ENCODE measurements at places on chromosomes 6 and 20. TPM values are rescaled to one million over a fixed set of nuclear protein-coding genes. Genes with fewer than 3 reads are reported as not detected.

DNA sequence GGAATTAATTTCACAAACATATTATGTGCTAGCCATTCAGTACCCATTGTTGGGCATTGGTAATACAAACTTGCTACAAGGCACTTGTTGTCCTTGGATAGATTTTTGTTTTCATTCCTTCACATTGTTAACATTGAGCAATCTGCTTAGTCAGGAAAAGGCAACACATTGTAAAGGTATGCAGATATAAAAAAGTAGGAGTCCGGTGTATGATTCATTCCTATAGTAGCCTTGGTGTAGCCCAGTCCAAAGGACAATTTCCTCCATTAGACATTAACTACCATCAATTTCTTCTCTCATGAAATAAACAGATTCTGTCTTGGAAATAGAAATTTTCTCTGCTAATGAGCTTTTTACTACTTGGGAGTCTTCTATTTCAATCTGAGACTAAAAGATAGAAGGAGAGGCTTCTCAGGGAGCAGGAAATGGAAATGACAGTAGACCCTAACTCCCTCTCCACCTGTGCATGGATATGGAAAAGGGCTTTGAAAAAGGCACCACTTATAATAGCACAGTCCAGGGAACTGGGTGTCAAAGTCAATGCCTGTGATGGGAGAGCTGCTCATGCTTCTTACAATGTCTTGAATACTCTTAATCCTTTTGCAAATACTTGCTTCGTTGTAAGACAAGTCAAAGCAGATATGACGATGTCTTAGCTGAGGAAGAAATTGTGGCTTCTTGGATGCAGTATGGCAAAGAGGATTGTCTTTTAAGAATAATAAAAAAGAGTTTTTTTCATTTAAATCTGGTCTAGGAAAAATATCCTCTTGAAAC, 369.4 kb upstream of the CITED2 start:
- DNase-seq: no peak

DNA sequence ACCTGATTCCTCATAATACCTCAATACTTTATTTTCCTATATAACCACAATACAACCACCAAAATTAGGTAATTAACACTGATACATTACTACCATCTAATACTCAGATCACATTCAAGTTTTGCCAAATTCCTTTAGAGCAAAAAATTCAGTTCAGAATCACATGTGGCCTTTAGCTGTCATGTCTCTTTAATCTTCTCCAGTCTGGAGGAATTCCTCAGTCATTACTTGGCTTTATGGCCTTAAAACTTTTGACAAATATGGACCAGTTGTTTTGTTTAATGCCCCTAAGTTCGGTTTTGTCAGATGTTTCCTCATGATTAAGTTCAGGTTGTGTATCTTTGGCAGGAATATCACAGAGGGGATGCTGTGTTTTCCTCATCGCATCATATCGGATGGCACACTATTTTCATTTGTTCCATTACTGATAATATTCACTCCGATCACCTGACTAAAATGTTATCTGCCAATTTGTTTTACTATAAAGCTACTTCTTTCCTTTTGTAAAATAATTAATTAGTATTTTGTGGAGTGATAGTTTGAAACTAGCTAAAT, 51.2 kb upstream of the AKIRIN2 start:
- DNase-seq: no peak

- peak; percentile 58 for DNase-seq
Observed at GRCh38 chr20:62929051-62929538, 2.8 kb upstream of the DIDO1 start.

GRCh38 chr6:85081102-85081501, 316.7 kb upstream of the TBX18 start:
- no peak for DNase-seq

DNA sequence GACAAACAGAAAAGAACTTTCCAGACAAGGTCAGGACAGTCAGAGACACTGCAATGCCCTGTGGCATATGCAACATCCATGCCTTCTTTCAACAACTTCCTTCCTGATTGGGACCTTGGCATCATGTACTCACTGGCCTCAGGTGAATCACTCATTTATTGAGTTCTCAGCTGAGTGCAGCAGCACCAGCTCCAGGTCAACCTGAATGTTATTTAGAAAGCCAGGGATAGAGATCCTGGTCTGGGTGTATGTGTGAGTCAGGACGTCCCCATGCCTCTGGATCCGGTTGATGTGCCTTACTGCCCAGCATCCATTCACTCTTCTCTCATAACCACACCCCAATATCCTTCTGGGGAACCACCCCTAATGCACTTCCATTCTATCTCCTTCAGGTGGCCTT, 54.4 kb downstream of the SNRNP48 start:
- no peak for DNase-seq

DNA sequence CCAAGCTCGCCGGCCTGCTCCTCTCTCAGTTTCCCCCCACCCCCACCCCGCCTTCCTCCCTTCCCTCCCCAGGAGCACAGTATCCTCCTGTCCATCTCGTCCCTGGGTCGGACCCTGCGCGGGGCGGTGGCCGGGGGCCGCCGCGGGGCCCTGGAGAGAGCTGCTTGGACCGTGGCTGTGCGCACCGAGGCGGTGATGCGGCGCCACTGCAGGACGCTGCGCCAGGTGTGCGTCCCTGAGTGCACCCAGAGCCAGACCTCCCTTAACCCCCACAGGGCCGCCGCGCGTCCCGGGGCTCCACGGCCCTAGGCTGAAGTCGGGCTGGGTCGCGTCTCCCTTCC, 2.2 kb downstream of the C20orf204 start:
- DNase-seq: no peak

DNA sequence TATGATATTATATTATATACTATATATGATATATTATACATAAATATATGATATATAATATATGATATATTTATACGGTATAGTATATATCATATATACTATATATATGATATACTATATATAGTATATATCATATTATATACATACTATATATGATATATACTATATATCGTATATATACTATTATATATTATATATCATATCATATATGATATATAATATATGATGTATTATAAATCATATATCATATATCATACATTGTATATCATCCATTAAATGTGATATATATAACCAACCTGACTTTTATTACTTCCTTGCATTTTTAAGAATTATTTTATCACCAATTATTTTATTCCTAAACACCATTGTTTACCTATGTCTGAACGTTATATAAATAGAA, 146.6 kb upstream of the PRSS16 start:
- no peak for DNase-seq

- DNase-seq: no peak
Observed at GRCh38 chr6:11598687-11599086, 61.1 kb downstream of the TMEM170B start.

DNA sequence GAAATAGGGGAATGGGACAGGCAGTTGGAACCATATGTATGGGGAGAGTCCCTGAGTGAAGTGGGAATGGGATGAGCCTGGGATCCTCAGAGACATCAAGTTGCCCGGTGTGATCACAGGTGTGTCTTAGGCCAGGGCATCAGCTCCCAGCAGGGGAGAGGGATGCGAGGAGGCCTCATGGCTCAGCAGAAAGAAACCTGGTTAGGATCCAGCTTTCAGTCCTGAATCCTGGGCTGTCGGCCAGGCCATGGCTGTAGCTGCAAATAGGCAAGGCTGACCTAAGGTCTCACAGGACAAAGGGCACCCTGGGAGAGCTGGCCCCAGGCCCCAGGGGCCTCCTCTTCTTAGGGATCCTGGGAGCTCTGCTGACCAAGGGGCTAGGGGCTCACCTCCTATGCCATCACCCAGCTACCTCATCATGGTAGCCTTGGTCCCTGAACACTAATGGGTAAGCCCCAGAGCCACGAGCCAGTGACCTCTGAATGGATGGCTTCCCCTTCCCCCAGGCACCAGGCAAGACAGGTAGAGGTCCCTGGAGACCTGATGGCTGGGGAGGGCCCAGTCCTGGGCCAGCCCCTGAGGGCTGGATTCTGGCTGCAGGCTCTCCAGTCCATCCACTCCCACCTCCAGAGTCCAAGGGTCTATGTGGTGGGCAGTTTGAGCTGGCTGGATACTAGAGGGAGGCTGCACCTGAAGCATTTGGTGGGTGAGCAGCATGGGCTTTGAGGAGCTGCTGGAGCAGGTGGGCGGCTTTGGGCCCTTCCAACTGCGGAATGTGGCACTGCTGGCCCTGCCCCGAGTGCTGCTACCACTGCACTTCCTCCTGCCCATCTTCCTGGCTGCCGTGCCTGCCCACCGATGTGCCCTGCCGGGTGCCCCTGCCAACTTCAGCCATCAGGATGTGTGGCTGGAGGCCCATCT, at the start of gene SLC22A7:
Gene SLC22A7, plus strand, starts transcription at position 617 of the 921 bp plus-strand sequence. Its CDS starts 99 bp downstream, at position 716.
- no peak for DNase-seq

DNA sequence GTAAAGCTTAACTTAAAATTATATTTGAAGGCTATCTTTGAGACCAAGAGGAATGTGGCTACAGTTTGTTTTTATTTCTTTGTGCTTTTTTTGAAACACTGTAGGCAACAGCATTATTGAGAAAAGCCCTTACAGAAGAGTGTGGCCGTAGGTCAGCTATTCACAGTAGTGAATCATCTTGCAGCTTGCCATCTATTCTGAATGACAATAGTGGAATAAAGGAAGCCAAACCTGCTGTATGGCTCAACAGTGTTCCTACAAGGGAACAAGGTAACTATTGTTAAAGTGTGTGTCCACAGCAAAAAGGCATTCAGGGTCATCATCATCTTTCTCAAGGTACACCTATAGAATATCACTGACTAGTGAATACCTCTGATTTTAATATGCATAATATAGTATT, 88.5 kb downstream of the KIZ start:
- no peak for DNase-seq

DNA sequence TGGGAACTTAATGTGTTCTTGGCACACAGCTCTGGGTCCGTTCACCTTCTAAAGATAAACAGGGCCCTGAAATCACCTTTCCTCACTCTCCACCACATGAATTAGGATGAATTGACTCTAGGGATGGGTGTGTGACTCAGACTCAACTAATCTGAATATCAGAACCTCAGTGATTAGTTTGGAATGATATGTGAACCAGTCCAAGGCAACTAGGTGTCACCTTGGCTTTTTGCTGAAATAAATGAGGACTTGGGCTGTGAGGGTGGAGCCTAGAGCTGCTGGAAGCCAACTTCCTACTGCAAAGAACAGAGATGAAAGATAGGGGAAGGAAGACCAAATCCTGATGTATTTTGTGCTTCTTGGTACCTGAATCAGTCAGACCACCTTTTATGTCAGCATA, 132.0 kb upstream of the RNF24 start:
- DNase-seq: no peak

DNA sequence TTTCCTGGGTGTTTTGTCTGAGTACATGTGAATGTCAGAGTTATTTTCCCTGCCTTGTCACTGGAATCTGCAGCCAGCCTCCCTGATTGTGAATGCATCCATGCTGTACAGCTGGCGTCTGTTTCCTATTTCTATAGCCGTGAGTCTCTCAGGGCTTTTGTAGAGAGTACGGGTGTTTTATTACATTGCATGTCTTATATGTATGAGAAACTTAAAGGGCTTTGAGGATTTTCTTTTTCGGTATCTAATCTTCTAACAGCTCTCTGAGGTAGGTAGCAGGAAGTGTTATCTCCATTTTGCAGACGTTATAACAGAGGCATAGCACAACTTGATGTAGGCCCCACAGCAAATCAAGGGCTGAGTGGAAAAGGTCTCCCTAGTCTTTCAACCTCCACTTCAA, 272.9 kb downstream of the PRL start:
- no peak for DNase-seq

- DNase-seq: no peak
Observed at GRCh38 chr6:105814745-105815536, 271.2 kb upstream of the PRDM1 start.

DNA sequence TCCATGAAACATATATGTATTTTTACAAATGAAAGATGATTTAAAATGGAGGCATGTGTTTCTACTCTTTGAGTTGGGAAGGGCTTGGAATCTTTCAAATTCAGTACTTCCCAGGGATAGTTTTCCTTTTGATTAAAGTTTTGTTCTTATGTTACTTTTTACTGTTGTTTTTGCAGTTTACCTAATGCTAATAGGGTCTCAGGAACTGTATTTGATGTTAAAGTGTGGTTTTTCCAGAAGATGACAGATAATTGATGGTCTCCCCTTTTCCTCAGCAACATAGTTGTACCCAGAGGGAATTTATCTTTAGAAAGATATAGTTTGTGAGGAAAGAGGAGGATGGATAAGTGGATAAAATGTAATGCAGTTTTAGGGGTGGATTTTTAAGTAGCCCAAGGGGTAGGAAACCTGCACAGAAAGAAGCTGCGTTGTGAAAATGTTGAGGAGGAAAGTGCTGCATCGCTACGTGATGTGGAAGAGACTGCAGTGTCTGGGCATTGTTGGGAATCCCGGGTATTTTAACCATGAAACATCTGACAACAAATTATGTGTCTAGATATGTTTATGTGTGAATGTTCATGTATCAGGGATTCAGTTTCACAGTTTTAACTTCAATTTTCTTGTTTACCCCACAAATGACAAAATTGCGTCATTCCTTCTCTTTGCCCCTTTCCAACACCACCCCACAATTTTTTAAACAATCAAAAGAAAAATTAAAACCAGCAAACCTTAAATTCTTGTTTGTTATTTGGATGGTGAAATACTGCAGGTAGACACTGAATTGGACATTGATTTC, 42.3 kb downstream of the GNAS start:
- no peak for DNase-seq

DNA sequence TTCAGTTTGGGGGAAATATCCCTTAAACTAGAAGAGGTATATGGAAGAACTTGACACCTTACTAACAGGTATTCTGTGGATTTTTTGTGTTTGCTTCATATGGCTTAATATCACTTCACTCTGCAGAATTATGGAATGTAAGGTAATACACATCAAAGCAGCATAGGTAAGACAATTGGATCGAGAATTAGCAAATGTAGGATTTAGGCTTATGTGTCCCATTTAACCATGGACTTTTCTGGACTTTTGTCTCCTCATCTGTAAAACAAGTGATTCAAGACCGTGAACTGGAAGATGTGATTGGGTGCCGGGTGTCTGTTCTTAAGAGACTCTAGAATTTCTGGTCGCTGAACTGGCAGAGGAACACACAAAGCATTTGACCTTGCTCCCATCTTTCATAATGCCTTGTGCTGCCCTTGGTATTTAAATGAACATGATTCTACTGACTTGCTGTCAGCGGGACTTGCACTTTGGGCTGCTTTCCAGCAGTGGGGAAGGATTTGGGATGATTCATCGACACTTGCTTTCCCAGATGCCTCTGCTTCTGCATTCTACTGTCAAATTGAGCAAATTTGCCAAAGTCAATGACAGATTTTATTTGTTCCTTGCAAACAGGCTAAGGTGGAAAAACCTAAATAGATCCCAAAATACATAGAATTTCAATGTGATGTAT, 199.8 kb downstream of the PLCB1 start:
- DNase-seq: no peak

- peak; percentile 58 for DNase-seq
Observed at GRCh38 chr20:3407040-3407770, at the start of gene DNAAF9. Gene DNAAF9 (minus strand): TSS chr20:3407669. CDS start chr20:3407557, 112 bp downstream.

Gene RPP21
- 41.5 TPM for total RNA-seq

Gene PTPRT
- total RNA-seq: not detected

Gene NDUFAF5
- 31.0 TPM for total RNA-seq

Gene POU5F1
- total RNA-seq: not detected

Gene ENPP5
- 0.42 TPM for total RNA-seq

Measured in CD8-positive, alpha-beta memory T cell (primary cell).